ENCODE measurements at places on chromosomes 3 and 15.

GRCh38 chr15:85389306-85389650 lies 8.9 kb downstream of the AKAP13 start:
- DNase-seq = no peak

- no peak for DNase-seq
These were observed 15.4 kb upstream of the CADM2 start for GRCh38 chr3:84943379-84943778.

DNA sequence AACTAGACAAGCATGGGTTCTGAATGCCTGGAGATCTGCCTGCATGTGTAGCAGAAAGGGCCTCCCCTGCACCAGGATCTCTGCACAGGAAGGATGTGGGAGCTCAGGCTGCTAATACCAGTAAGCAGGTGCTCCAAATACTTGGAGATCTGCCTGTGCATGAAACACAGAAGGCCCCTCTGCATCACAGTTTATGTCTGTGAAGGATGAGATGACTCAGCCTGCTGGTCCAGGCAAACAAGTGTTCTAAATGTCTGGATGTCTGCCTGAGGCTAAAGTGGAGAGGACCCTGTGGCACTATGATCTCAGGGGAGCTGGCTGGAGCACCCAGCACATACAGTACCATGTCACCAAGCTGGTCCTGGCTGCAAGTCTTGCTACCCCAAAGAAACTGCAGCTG lies 678.8 kb downstream of the MCTP2 start:
- no peak for DNase-seq

- DNase-seq = no peak
These were observed 51.9 kb downstream of the SV2B start for GRCh38 chr15:91151781-91152563.

DNA sequence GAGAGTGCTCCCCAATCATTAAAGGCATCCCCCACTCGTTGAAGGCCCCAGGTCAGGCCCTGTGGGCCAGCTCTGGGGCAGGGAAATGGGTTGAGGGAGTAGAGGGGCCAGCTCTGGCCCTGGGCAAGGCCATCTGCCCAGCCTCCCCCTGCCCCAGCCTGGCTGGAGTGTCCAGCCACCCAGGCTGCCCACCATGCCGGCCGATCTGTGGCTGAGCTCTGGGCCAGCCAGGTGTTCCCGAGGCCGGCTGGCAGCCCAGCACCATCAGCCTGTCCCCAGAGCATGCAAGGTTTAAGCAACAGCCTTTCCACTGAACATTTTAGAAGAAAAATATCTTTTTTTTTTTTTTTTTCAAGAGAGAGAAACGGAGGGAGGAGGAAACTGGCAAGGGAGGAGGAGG lies 62.8 kb upstream of the LINGO1 start:
- DNase-seq = no peak

DNA sequence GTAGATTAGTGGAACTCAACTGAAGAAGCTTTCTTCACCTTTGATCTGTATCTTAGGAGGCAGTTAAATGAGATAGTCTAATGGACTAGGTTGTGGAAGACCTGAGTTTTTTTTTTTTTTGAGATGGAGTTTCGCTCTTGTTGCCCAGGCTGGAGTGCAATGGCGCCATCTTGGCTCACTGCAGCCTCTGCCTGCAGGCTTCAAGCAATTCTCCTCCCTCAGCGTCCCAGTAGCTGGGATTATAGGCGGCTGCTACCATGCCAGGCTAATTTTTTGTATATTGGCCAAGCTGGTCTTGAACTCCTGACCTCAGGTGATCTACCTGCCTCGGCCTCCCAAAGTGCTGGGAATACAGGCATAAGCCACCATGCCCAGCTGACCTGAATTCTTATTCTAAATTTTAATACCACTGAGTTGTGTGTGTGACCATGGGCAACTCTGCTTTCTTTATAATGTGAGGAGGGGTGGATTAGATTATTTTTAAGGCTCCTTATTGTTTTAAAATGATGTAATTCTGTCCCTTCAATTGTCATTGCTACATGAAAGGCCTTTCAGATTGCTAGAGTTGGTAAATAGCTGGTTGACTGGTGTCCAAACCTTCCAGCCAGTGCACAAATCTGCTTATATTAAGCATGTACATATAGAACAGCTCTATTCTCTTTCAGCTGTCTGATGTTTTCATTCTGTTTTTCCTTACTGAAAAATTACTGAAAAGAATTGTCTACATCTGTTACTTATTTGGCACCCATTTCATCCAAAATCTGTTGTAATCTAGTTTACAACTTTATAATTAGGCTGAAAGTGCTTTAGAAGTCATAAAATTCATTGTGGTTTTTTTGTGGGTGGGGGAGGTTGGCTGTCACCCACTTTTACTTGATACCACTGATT lies 2.3 kb downstream of the LNP1 start:
- no peak for DNase-seq
